ENCODE measurements at places on chromosomes 2 and 18.
A peak's percentile ranks its signal among the peaks of the same experiment; 100 is the strongest.

DNA sequence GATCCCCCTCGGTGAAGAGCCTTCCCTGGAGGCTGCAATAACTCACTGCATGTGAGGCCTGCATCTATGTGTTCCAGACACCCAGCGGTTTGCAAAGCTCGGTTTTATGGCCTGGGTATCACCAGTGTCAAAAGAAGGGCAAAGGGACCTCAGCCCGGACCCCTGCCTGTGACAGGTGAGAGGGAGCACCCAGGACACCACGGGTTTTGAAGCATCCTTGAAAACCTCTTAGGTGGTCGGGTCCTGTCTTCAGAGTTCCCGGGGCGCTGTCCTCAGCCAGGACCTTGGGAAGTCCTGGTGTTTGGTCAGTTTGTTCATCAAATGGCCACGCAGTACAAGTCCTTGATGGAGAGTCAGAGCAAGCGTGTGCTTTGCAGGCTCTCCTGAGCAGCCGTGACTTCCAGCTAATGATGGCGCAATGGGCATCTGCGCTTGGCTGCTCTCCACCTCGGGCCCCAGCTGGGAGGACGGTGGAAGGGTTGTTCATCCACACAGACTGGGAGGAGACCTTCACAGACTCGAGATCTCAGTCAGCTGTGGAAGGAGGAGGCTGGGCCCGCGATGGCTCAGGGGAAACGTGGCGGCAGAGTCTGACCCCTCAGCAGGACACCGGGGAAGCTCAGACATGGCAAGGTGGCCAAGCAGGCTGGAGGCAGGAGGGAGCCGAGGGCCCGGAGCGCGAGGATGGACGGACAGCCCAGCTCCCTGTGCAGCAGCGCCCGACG lies 113.1 kb upstream of the GPC1 start:
- no peak overlapping the region for H3K27ac ChIP-seq
- H3K4me3 ChIP-seq: no peak overlapping the region
- peaks cover 28% of the 10 kb centered on the region for H3K4me1 ChIP-seq

- H3K4me1 ChIP-seq: peaks cover 5% of the 10 kb centered on the region
- H3K36me3 ChIP-seq: no peaks in the 10 kb centered on the region
- no peak for DNase-seq
- H3K27ac ChIP-seq: no peak overlapping the region
- no peaks in the 10 kb centered on the region for H3K27me3 ChIP-seq
- H3K4me3 ChIP-seq: no peak overlapping the region
Observed at GRCh38 chr18:57915248-57915647, 112.1 kb upstream of the ATP8B1 start.

- H3K27ac ChIP-seq: no peak overlapping the region
- no peak overlapping the region for H3K4me3 ChIP-seq
- peaks cover 7% of the 10 kb centered on the region for H3K27me3 ChIP-seq
- H3K36me3 ChIP-seq: no peaks in the 10 kb centered on the region
Observed at GRCh38 chr2:240427729-240428128, 7.7 kb upstream of the GPC1 start.

DNA sequence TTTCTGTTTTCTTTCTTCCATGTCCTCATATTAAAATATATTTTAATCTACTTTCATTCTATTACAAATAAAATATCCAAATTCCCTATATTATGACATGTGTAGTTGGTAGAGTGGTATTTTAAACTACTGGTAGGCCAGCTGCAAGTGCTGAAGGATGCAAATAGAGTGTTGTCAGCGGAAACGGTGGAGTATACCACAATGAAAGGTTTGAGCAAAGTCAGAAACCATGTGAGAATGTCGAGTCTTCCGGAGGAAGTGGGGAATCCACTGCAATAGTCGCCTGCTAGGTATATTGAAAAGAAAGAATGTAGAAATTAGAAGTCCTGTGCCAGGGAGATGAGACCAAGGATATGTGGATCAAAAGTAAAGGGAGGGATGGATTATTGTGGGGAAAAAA lies 373.9 kb downstream of the DSEL start:
- no peak for DNase-seq
- H3K4me3 ChIP-seq: no peak overlapping the region
- H3K27me3 ChIP-seq: no peaks in the 10 kb centered on the region
- H3K36me3 ChIP-seq: no peaks in the 10 kb centered on the region
- no peak overlapping the region for H3K27ac ChIP-seq
- no peaks in the 10 kb centered on the region for H3K4me1 ChIP-seq

GRCh38 chr18:42756214-42756613 lies 359.3 kb downstream of the RIT2 start:
- no peak overlapping the region for H3K27ac ChIP-seq
- no peak for DNase-seq
- no peaks in the 10 kb centered on the region for H3K36me3 ChIP-seq
- H3K27me3 ChIP-seq: no peaks in the 10 kb centered on the region

DNA sequence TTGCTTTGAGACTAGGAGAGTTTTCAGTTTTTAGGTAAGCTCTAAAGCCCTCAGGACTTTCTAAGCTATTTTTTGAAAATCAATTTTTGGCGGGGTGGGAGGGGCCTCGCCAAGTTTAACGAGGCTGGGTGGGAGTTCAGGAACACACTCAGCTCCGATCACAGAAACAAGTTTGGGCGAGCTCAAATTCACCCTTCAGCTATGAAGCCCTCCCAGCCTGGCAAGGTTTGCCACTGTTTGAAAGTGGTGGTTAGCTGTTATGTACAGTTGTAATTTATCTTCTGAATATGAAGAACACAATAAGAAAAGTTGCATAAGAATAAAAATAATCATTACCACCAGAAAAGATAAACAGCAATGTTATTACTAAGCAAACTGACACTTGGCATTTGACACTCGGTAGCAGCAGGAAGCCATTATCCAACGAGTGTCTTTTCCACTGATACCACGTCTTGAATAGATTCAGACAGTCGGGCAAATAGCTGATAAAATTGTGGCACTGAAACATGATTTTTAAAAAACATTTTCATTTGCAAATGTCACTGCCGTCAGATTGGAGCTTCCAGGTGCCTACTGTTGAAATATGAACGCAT lies 59.8 kb downstream of the KCTD1 start:
- H3K27ac ChIP-seq: peak overlapping the region; percentile 89
- H3K4me1 ChIP-seq: peaks cover 34% of the 10 kb centered on the region
- no peak overlapping the region for H3K4me3 ChIP-seq
- peak; percentile 53 for DNase-seq
- H3K36me3 ChIP-seq: peaks cover 11% of the 10 kb centered on the region

DNA sequence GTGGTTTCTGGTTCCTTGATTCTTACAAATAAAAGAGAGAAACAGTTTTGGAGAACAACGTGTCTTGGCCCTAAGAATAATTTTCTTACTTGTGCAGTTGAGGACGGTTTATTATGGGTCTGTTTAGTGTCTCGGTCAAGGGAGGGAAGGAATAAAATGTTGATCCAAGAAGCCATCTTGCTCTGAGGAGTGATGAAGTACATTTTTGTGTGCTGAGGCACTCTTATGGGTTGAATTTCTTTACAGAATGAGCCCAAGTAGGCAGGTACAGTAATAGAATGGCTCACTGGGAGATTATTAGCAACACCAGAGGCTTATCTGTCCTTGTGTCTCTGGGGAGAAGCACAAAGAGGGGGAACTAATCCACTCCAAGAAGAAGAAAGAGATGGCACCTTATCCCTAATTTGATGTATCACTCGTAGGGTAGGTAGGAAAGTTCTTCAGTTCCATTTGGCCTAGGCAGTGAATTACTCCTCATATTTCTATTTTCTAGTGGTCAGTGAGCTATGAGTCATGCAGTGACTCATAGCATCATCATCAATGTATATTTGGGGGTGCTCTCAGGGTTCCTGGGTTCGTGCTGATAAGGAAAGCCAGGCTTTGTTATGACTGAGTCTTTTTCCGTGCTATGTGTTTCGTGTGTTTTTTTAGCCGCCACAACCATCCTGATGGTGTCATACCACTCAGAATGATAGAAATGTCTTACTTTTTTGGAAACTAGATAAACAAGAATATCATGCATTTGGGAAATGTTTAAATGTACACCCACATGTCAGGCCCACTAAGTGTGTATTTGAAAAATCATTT lies 250.1 kb upstream of the CTAGE1 start:
- H3K27ac ChIP-seq: no peak overlapping the region
- DNase-seq: no peak

- H3K27ac ChIP-seq: no peak overlapping the region
- no peak overlapping the region for H3K4me3 ChIP-seq
- peaks cover 9% of the 10 kb centered on the region for H3K4me1 ChIP-seq
- no peaks in the 10 kb centered on the region for H3K27me3 ChIP-seq
Observed at GRCh38 chr2:226515344-226516055, 284.1 kb downstream of the IRS1 start.

DNA sequence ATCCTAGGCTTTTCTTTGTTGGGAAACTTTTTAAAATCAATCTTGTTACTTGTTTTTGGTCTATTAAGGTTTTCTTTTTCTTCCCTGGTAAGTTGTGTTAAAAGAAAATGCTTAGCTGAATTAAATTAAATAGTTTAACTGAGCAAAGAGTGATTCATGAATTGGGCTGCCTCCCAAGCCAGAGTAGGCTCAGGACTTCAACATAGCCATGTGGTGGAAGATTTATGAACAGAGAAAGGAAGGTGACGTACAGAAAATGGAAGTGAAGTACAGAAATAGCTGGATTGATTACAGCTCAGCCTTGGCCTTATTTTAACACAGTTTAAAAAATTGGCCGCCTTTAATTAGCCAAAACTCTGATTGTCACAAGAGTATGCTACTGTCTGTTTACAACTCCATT lies 27.9 kb upstream of the GALNT5 start:
- H3K36me3 ChIP-seq: no peaks in the 10 kb centered on the region
- no peaks in the 10 kb centered on the region for H3K27me3 ChIP-seq
- no peak overlapping the region for H3K27ac ChIP-seq
- H3K4me3 ChIP-seq: no peak overlapping the region

- no peaks in the 10 kb centered on the region for H3K27me3 ChIP-seq
- DNase-seq: no peak
- no peak overlapping the region for H3K27ac ChIP-seq
- H3K4me1 ChIP-seq: no peaks in the 10 kb centered on the region
- H3K36me3 ChIP-seq: no peaks in the 10 kb centered on the region
Observed at GRCh38 chr2:132766573-132766972, 96.6 kb upstream of the LYPD1 start.

DNA sequence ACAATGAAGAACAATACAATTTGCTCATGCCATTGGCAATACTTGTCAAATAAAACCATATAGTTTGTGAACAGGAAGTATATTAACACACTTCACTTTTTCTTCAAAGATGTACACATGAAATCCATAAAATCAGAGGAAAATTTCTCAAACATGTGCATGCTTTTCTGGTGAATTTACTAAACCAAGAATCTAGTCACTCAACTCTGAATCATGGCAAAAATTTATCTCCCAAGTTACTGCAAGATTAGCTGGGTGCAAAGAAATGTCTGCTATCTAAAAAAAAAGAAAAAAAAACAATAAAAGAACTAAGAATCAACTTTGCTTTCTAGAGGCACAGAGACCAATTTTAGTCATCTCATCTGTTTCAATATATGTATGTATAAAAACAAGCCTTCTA lies 419.2 kb downstream of the NR4A2 start:
- no peaks in the 10 kb centered on the region for H3K36me3 ChIP-seq
- H3K4me1 ChIP-seq: no peaks in the 10 kb centered on the region
- DNase-seq: no peak
- H3K27me3 ChIP-seq: no peaks in the 10 kb centered on the region

DNA sequence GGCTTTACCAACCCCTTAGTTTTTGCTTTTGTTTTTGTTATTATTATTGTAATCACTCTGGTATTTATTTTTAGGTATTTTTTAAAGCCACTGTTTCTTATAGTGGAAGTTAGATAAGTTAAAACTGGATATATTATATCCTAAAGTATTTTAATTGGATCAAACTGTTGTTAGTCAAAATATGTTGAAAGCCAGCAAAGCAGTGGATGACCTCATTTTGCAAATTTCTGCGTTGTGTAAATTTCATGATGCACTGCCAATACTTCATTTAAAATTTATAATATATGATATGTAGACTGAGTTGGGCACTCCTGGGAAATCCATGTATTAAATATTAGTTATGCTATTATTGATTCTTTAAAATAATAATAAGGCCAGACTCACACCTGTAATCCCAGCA lies 661.7 kb upstream of the NRXN1 start:
- H3K4me1 ChIP-seq: no peaks in the 10 kb centered on the region

DNA sequence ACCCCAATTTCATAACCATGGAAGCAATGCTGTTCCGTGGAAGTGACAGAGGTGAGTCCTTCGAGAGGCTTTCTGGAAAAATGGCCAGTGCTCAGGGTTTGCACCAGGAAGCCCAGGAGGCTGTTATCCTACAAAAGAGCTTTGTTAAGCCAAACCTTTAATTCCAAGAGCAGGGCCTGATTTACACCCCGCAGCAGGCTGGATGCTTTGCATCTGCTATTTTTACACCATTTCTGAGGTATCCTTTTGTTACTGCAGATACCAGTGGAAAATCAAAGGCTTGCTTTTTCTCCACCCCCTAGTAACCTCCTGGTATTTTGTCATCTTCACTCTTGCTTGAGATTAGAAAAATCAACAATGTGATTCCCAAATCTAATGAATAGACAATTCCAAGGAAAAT lies 380.6 kb downstream of the SOX11 start:
- H3K4me3 ChIP-seq: no peak overlapping the region
- no peaks in the 10 kb centered on the region for H3K27me3 ChIP-seq

DNA sequence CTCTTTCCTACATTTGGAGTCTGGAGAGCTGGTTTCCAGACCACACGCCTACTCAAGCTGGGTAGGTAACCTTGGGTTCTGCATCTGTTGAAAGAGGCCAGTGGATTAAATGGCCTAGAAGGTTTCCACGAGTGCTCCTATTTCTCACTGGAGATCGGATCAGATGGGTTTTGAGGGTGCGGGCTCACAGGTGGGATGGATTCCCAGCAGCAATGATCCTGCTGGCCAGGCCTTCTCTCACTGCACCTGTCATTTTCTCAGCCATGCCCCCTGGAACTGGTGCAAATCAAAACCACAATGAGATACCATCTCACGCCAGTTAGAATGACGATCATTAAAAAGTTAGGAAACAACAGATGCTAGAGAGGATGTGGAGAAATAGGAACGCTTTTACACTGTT lies 747.5 kb upstream of the RAB6C start:
- H3K36me3 ChIP-seq: no peaks in the 10 kb centered on the region
- no peak overlapping the region for H3K4me3 ChIP-seq
- H3K4me1 ChIP-seq: peaks cover 19% of the 10 kb centered on the region
- no peak for DNase-seq
- H3K27me3 ChIP-seq: no peaks in the 10 kb centered on the region
- H3K27ac ChIP-seq: no peak overlapping the region

- H3K27ac ChIP-seq: no peak overlapping the region
- H3K4me3 ChIP-seq: no peak overlapping the region
- DNase-seq: no peak
- H3K27me3 ChIP-seq: no peaks in the 10 kb centered on the region
Observed at GRCh38 chr2:172285010-172285621, 142.3 kb upstream of the ITGA6 start.

GRCh38 chr2:36173760-36174404 lies 181.7 kb upstream of the CRIM1 start:
- no peaks in the 10 kb centered on the region for H3K27me3 ChIP-seq
- H3K27ac ChIP-seq: no peak overlapping the region
- DNase-seq: no peak
- H3K36me3 ChIP-seq: no peaks in the 10 kb centered on the region
- H3K4me3 ChIP-seq: no peak overlapping the region
- peaks cover 5% of the 10 kb centered on the region for H3K4me1 ChIP-seq

GRCh38 chr2:68258851-68259250 lies 6.5 kb upstream of the PPP3R1 start:
- H3K27ac ChIP-seq: no peak overlapping the region
- H3K36me3 ChIP-seq: no peaks in the 10 kb centered on the region
- H3K4me3 ChIP-seq: no peak overlapping the region
- no peaks in the 10 kb centered on the region for H3K27me3 ChIP-seq
- H3K4me1 ChIP-seq: peaks cover 11% of the 10 kb centered on the region

All from keratinocyte (primary cell).